Stimulated activated CD8-positive, alpha-beta memory T cell treated with anti-CD3 and anti-CD28 coated beads, Interleukin-2, amount 100 ng/mL, for 1 hour (primary cell): ENCODE measurements at places on chromosomes 2 and 18.

DNA sequence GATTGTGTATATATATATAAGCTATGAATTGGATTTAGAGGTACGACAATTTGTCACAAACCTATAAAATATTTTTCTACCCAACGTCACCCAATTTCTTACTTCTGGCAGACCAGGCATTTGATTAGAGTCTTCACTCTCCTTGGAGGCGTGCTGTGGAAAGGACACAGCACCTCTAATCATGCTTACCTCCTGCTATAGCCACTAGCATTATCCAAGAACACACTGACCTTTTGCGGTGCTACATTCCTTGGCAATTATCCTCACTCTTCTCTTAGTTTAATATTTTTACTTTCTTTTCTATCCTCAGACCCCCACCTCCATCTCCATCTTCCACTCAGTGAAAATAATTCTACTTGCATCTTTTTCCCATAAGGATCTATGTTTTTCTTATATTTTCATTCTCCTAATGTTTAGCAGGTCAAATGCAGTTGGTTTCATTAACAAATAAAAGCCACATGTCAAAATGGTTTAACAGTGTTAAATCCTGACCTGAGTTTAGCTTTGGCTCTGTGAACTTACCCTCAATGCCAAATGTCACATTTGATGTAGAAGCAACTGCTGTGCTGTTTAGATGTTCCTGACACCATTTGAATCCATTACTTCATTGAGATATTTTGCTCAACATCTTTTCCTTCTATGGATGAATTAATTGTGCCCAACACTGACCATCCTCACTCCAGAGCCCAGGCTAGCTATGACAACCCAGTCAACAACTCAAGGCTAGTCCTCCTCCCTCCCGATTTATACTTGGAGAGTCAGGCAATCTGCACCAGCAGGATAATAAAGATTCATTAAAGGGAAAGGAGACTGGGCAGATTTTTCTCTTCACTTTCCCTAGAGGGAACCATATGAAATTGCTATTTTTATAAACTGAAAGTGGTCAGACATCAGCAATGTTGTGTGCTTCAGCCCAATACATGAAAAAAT lies 240.5 kb downstream of the MREG start:
- no peak for DNase-seq

DNA sequence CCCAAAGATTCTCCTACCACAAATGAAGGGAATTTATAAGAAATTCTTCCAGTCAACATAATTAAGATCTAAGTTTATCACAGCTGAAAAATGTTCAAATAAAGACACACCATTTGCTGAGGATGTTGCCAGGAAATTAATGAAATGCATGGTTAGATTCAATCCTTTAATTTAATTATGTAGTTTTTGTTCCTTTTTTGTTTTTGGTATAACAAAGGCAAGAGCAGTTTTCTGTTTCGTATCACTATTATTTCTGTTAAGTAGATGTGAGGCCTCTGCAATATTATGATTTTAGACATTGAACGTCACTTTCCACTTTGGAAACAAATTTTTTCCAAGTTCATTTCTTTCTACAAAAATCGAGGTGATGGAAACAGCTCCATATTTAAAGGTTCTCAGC lies 440.0 kb downstream of the THSD7B start:
- no peak for DNase-seq

- no peak for DNase-seq
Observed at GRCh38 chr2:195649629-195650190, 7.3 kb upstream of the SLC39A10 start.

- DNase-seq: peak; percentile 9
Observed at GRCh38 chr18:23872701-23873550, 141.6 kb upstream of the TTC39C start.
